ENCODE measurements at places on chromosomes 4 and X.
A peak's percentile ranks its signal among the peaks of the same experiment; 100 is the strongest.

DNA sequence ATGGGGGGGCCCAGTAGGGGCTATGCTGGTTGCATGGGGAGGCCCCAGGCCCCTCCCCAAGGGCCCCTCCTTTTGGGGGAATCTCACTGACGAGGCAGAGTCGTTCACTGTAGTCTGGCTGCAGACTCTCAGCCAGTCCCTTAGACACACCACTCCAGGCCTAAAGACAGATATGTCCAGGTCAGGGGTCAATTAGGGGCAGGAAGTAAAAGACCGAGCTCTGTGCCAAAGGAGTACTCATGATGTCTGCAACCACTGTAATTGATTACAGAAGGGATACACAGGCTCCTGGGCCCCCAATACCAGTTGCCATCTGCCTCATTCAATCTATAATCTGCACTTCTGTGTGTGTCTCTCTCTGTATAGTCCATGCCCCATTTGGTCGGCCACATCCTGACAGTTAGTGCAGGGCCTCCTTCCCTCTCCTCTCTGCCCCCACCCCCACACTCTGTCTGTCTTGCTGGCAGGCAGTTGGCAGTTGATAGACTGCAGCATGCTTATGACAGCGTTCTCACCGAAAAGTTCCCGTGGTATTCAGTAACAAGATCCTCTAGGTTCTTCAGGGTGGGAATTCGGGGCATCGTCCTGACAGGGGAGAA lies 1.3 kb upstream of the CXorf65 start:
- no peak for DNase-seq

- no peak for DNase-seq
Measured at GRCh38 chr4:84126061-84126787, 372.9 kb downstream of the NKX6-1 start.

DNA sequence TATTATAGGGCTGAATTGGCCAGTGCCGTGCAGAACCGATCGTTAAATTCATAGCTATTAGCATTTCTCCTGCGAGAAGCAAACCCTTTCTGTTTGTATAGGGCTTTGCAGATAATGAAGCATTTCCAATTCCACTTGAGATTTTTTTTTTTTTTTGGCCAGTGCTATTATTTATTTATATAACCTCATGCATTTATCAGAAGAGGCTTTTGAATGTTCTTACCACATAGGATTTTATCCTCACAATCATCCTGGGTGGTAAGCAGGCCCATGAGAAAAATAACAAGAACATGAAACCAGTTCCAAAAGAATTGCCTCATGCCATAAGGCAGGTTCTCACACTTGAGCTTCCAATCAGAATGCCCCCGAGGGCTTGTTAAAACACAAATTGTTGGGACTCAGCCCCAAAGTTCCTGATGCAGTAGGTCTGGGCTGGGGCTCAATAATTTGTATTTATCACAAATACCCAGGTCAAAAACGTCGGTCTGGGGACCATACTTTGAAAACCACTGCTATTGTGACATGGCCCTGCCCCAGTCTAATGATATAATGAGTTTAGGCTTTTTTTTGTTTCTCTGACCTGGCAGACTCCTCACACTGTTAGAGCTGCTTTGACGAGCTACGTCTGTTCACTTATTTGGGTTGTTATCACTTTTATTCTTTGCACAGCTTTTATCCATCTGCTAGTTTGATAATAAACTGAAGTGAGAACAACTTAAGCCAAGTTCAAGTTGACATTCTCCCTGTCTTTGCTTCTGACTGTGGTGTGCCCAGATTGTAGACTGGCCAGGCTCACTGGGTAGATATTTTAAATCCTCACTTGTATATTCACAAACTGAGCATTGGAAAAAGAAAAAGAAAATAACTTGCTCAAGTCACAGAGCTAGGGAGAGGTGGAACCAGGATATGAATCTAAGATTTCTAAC lies 20.1 kb downstream of the SUPT20HL1 start:
- no peak for DNase-seq

DNA sequence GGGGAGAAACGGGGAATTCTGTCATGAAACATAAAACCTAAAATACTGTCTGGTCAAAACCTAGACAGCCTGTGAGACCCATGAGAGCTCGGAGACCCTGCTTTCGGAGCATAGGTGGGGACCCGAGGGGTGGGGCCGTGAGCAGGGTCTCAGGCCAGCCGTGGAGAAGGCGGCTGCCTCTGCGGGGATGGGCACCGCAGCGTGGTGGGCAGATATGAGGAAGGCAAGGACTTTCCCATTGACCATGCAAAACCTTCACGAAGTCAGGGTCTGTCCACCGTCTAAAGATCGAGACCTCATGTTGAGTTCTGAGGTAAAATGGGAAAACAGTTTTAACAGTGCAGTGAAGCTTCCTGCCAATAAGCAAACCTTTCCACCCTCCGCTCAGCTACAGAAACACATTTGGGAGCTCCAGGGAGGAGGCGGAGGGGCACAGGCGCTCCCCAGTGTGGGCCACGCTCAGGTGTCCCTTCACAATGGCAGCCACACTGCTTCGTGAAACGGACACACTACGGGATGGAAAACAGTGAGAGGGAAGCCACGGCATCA lies 74.4 kb downstream of the SORBS2 start:
- no peak for DNase-seq

DNA sequence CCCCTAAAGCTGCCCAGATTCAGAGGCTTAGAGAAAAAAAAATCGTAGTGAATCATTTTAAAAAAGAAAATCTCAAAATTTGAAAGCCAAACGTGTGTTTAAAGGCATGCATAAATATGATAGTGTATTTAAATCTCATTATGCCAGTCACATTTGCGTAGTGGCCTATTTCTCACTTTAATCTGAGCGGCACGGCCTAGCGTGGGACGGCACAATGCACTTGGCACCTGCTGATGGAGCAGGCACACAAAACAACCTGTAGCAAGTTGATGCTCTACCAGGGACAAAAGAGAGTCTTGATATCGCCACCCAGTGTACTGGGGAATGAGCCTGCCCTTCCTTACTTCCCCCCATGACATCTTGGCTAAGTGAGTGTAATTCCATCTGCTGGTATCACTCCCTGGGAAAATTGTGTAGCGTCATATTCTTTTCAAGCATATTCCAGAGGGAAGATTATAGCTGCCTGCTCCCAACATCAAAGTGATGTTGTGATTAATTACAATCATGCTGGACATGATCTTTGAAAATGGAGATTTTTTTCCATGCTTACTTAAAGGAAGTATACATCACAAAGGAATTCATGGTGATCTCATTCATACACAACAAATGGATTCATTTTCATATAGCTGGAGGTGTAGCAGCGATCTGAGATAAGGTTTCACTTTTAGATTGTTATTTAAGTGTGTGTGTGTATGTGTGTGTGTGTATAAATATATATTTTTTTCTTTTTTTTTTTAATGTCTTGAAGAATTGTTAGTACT lies 138.8 kb downstream of the DCTD start:
- peak; percentile 29 for DNase-seq

- DNase-seq, result no peak
Measured at GRCh38 chr4:2689114-2689513, 67.0 kb downstream of the TNIP2 start.
